ENCODE measurements at places on chromosomes 2 and 18.
A peak's percentile ranks its signal among the peaks of the same experiment; 100 is the strongest.

DNA sequence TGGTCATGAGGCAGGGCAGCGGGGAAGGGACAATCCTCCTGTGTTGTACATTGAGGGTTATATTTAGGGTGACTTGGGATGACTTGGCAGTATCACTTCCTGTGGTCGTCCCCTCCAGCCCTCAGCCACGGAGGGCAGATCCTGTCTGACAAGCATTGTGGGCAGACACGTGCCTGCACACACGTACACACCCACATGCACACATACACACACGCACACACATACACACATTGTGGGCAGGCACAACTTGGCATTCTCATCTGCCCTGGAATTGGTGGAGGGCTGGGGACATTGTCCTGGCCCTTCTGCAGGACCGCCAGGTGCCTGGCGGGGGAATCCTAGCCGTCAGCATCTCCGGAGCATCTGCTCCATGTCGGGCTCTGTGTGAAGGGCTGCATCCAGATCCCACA lies 47.6 kb downstream of the ODC1 start:
- no peak for DNase-seq

DNA sequence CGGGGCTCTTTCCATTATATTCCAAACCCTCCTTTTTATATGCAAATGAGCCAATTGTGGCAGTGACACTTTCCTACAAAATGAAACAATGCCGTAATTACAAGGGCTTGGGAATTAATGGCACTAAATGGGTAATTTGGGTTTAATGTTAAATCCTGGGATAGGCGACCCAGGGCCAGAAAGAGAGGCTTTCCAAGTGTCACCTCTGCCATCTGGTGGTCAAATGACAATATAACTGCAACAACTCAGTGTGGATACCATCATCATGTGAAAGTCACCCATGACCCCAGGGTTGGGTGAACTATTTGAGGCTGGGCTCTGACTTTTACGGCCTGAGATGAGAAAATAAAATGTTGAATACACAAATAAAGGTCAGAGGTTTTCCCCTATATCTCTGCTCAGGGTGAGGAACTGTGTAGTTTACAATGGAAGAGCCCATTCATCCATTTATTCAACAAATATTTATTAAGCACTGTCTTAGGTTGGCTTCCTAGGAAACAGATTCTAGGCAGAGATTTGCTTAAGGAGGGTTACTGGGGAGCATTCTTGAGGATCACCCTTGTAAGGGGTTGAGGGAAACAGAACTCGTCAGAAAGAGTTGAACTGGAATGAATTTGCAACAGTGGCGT lies 13.6 kb upstream of the THADA start:
- DNase-seq, result peak; percentile 30

- DNase-seq, result peak; percentile 83
These were observed 165.4 kb downstream of the MYCN start for GRCh38 chr2:16105669-16106281.

GRCh38 chr2:36371928-36372391 lies 16.4 kb downstream of the CRIM1 start:
- no peak for DNase-seq

DNA sequence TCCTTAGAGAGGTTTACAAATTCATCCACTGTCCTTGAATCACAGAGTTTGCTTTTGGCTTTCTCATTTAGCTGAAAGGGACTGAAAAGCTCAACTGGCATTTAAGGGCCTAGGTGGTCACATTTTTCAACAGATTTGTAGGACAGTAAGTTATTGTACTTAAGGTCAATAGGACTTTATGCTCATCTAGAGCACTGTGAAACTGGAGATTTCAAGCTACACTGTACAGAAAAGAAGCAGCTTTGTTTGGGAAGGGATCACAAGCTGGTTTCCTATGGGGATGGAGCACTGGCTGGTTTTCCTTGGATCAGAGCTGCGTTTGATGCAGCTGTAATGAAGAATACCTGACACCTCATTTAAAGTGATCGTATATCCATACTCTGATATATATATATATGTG lies 482.7 kb downstream of the FBXO15 start:
- DNase-seq, result no peak

DNA sequence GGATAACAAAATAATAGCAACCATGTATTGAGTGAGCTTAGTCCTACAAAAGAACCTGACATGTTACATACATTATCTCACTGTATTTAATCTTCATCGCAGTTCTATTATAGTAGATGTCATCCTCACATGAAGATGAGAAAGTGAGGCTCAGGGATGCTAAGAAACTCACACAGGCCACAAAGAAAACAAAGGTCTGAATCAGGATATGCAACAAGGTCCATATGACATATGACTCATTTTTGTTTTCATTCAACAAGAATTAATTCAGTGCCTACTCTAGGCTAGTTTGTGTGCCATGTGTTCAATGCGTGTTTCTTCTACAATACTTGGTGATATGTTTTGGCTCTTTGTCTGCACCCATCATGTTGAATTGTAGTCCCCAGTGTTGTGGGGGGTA lies 219.7 kb upstream of the EPHA4 start:
- DNase-seq, result no peak

DNA sequence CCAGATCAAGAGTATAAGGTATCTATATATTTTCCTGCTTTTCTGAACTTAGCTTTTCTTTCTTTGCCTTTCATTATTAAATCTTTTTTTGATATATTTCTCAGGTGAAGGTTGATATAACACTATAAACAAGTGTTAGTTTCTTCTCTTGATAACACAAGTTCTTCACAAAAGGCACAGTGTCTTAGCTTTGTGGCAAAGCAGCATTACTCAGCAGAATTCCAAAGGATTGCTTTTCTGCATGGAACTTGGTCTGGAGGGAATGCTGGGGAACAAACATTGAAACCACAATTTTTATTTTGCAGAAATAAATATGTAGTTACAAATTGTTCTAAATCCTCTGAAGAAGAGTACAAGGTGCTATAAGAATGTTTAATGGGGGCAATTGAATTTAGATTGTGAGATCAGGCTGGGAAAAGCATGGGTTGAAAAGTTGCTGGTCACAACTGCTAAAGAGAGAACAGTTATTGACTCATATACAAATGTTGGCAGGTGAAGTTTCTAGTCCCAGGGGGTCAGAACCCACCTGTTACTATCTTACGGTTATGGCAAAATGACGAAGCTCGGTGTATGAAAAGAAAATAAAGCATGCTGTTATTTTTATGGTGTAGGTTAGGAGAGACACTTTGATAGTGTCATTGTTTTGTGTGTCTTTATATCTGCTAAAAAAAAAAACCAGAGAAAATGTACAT lies 68.2 kb downstream of the UBR3 start:
- DNase-seq, result no peak

GRCh38 chr2:55430211-55430975 lies 10.7 kb upstream of the CCDC88A start:
- DNase-seq, result no peak

- no peak for DNase-seq
These were observed 907.6 kb downstream of the EPHA4 start for GRCh38 chr2:220664272-220665107.

DNA sequence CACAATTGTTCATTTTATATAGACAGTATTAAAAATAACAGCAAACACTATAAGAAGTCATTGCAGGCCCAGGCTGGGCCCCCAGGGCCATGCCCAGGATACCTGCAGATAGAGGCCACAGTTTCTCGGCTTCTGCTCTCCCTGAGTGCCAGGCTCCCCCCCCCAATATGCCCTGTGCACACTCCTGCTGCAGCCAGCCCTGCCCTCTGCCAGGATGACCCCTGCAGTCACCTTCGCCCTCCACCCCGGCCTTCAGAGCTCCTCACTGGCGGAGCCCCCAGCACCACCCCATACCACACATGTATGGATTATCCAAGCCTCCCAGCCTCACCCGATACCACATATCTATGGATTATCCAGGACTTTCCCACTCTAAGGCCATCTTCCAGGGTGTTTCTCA lies 104.5 kb downstream of the TPO start:
- DNase-seq, result peak; percentile 28

DNA sequence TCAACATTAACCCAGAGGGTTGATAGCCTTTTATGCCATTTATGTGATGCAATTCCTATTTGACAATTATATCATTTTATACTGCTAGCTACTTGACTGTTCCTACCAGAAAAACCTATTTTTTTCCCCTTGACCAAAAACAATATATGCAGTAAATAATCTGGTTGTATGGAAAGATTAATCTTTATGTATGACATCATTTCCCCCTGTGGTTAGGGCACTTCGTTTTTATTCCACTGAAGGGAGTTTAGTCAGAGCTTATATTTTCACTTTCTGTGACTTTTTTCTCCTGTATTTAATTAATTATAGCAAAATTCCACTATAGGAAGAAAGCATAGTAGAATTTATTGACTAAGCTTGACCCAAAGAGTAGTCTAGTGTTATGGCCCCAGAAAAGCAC lies 107.6 kb downstream of the HAUS1 start:
- no peak for DNase-seq

GRCh38 chr2:219186754-219187456 lies 8.8 kb downstream of the RETREG2 start:
- no peak for DNase-seq

DNA sequence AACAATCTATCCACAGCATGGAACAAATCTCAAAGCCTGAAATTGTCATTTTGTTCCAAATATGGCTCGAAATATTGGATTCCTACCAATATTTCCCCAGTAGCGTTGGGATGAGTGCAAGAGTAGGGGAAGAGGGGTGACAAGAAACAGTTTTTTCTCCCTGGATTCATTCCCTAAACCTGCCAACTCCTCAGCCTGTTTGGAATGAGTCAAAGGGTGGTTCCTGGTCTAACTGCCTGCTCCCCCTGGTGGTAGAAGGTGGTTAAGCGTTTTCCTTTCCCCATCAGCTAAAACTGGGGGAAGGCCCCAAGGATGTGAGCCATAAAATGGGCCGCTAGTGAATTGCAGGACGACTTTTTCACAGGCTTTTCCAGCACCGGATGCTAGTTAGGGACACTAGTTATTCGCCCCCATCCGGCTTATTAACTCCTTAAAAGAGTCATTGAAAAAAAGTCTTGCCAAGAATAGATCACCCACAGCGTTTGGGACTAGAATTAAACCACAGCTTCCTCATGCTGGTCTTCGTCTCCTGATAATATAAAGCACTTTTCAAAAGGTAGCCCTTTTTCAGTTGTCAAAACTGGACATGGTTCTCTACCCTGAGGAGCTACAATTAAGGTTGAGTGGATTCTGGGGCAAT lies 72.5 kb downstream of the DHRS9 start:
- peak; percentile 48 for DNase-seq

DNA sequence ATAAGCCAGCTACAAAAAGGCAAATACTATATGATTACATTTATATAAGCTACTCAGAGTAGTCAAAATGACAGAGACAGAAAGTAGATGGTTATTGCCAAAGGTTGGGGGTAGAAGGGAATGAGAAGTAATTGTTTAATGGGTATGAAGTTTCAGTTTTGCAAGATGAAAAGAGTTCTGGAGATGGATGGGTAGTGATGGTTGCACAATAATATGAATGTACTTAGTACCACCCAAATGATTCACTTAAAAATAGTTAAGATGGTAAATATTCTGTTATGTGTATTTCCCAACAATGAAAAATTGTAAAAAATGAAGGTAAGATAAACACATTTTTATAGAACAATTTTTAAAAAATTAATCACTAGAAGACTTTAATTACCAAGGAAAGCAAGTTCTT lies 448.4 kb downstream of the ADCYAP1 start:
- DNase-seq, result no peak

All from H7 (cell line).